ENCODE measurements at places on chromosomes 2 and 18.
A peak's percentile ranks its signal among the peaks of the same experiment; 100 is the strongest.

GRCh38 chr2:20322527-20323300 lies 27.9 kb downstream of the PUM2 start:
- DNase-seq: no peak

- no peak for DNase-seq
Measured at GRCh38 chr2:28610583-28611201, 114.8 kb downstream of the PLB1 start.

DNA sequence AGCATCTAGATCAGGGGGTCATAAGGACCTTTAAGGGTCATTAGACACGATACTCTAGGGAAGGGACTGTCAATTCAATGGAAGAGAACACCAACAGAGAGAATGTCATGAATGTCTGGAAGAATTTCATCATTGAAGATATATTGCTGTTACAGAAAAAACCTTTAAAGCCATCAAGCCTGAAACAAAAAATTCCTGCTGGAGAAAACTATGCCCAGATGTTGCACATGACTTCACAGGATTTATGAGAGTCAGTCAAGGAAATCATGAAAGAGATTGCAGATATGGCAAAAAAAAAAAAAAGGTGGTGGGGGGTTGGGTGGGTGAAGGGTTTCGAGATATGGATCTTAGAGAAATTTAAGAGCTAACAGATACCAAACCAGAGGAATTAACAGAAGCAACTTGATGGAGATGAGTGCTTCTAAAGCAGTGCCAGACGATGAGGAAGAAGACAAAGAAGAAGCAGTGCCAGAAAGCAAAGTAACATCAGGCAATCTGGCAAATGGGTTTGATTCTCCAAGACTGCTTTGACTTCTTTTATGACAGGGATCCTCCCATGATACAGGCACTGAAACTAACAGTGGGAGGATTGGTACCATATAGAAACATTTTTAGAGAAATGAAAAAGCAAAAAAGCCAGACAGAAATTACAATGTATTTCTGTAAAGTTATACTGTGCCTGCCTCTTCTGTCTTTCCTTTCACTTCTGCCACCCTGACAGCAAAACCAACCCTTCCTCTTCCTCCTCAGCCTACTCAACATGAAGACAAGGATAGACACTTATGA lies 28.5 kb downstream of the MAP4K3 start:
- DNase-seq: no peak

DNA sequence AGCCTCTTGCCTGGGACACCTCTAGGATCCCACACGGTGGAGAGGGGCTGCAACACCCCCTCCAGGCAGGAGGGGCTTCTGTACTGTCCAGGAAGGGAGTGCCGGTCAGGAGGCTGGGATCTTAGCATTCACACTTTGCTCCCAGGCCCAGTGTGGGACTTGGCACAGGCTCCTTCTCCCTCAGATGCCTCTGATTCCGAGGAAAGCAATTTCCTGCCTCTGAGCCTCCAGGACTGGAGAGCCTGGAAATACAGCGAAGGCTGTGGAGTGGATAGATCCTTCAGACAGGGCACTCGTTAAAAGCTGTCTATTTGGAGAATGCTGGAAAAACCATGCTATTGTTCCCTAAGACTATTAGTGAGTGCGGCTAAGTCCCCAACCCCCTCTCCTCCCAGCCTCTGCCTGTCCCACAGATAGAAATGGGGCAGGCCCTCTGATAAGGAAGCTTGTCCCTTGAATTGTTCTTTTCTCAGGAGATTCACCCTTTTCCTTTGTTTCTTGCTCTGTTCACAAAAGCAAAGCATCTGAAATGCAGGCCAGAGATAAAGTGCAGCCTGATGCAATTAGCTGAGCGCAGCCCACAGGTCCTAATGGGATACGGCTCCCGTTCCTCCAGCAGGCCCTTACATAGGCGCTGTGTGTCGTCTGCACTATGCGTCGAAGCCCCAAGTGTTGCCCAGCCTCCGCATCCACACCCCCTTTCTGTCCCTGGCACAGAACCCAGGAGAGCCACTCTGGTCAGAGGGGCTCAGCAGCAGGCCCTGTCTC lies 252.2 kb downstream of the KLHL29 start:
- DNase-seq: no peak

DNA sequence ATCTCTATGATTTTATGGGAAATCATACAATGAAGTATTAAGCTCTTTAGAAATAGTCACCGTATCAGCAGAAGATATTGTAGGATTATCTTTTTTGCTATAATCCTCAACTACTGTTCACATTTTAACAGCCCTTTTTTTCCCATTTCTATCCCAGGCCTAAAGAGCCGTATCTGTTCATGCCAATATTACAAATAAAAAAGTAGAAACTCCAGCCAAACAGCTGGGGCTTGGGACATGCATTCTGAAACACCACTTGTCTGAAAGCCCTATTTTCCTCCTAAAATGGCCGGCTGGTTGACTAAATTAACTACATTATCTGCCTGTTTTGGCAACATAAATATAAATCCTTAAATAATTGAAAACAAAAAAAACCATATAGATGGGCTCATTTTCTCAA lies 477.8 kb downstream of the CDH2 start:
- no peak for DNase-seq

- no peak for DNase-seq
Measured at GRCh38 chr2:119523383-119523951, 816 bp downstream of the SCTR start.

GRCh38 chr2:160910681-160911080 lies 249.5 kb upstream of the TANK start:
- DNase-seq: no peak

GRCh38 chr2:230690439-230690838 lies 22.2 kb upstream of the CAB39 start:
- DNase-seq: no peak

DNA sequence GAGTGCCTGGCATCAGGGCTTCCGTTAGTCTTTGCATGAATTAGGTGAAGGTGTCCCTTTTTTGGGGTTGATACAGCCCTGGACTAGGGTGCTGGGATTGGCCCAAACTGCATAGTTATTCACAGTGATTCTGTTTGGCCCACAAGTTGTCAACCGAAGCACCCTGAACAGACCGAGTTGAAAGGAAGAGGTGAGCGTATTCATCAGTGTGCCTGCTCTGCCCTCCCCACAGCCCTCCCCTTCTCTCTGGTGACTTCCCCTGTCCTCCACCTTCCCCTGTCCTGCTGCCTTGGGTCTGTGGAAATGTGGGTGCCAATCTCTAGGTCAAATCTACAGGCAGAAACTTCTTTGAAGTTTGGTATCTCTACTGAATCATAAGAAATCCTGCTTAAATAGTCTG lies 330.5 kb downstream of the DYSF start:
- DNase-seq: no peak

DNA sequence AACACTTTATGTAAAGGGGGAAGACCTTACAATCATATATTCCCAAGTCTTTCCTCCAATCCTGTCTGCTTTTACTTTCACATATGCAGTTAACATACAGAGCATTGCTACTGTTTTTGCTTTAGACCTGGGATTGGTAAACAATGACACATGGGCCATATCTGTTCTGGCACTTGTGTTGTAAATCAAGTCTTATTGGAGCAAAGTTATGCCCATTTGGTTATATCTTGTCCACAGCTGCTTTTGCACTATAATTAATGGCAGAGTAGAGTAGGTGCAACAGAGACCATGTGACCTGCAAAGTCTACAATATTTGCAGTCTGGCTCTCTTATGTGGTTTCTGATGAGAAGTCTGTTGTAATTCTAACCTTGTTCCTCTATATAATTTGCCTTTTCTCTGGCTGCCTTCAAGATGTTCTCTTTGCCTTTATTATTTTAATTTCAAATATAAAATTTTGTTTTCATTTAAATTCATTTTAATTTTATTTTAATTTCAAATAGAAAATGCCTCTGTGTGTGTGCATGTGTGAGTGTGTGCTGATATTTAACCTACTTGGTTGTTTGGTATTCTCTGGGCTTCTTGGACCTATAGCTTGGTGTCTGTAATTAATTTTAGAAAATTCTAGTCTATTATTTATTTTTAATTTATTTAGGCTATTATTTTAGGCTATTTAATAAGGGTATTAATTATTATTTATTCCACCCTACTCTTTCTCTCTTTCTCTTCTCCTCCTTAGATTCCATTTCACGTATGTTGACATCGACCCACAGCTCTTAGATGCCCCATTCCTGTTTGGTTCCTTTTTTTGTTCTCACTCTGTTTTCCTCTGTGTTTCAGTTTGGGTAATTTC lies 16.8 kb upstream of the LPIN1 start:
- DNase-seq: no peak

DNA sequence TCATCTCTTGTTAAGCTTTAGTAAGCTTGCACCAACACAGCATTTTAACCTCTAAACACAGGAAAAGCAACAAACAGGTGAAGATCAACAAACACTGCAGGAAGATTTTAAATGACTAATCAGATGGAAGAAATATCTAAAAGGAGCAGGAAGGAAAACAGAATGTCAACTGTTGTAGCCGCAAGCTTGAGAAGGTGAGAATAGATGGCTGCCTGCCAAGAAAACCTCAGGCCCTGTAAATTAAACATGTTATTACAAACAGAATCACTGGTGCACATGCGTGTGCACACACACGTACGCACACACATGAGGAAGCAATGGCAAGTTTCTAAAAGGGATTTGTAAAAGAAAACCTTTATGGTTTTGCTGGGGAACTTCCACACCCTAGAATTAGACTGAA lies 257.8 kb upstream of the GALNT5 start:
- no peak for DNase-seq

GRCh38 chr2:205692104-205692503 lies 9.8 kb downstream of the NRP2 start:
- no peak for DNase-seq

- no peak for DNase-seq
Measured at GRCh38 chr18:35466815-35467623, 30.7 kb downstream of the INO80C start.

DNA sequence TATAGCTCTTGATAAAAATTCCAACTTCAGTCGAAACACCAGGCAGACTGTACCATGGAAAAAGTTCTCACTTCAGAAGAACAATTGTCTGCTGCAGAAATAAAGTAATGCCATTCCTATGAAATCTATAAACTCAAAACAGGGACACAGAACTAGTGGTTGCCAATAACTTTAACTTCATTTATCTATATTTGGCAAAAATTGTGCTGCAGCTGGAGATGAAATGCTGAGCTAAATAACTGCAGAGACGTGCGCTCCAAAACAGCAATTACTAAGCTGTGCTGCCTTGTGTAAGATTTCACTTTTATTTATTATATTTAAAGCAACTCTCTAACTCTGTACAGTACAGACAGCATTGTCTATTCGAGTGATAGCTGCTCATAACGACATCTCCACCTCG lies 540.1 kb upstream of the ID2 start:
- no peak for DNase-seq

DNA sequence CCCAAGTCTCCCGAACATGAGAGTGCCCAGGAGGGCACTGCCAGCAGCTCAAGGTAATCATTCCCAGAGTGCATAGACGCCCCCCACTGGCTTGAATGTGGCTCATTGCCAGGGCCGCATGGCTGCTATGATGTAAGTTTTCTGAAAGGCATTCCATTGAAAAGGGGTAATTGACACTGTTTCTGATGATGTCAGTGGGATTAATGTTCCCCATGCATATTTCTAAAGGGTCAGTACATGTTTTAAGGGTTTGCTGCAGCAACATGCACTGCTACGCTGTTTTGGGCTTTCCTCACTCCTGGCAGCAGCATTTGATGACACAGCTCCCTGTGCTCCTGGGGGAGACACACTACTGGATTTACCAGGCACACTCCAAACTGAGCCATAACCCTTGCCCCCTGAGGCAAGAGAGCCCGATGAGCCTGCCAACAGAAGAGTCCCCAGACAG lies 36.7 kb downstream of the KIAA2012 start:
- peak; percentile 9 for DNase-seq

DNA sequence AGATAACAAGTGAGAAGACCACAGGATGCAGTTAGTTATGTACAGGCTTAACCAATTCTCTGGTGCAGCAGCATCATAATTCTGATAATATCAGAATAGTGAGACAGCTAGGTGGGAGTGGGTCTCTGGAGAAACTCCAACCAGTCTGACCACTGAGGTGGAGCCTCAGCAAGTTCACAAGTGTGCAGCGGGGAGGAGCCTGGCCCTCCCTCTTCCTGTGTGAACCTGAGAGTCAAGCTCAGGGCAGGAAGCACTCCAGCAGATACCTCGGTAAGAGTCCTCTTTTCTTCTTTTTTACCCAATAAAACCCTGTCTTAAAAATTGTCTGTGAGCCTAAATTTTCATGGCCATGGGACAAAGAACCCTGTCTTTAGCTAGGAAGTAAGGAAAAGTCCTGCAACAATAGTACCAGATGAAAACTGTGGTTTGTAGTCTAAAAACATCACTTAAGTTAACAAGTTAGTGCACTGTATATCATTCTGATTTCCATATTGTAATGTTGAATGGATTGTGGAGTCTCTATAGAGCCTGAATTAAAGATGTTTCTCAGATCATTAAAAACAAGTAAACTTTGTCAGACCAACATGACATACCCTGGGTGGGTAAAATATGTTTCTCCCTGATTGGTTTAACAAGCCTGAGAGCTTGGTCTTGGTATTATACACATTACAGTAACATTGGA lies 370.8 kb downstream of the TMEM182 start:
- no peak for DNase-seq

GRCh38 chr2:120567128-120567527 lies 168.5 kb upstream of the GLI2 start:
- no peak for DNase-seq

GRCh38 chr2:196502386-196502785 lies 137.1 kb upstream of the CCDC150 start:
- DNase-seq: no peak

DNA sequence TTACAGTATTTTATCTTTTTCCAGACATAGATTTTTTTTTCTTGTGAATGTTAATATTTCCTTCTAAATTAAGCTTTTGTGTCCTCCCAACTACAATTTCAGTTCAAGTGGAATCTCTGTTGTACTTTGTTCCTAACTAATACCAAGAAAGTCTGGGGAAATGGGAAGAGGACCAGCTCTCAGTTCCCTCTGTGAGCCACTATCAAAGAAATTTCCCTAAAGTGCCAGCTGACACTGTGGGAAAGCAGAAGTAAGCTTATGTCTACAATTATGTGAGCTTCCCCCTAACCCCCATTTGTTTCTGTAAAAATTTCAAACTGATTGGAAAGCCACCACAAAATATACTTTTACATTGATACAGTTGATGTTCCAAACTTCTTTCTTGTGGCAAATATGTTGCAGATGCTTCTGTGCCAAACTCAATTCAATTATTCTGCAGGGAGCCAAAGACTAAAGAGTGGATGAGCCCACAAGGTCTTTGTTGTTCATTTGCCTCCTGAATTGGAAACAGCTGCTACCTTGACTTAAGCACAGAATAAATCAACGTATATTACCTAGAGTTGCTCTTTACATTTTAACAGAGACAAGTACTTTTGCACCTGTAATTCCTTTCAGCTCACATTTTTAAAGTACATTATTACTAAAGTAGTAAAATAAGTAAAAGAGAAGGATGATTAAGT lies 306.6 kb downstream of the PTH2R start:
- DNase-seq: peak; percentile 1

DNA sequence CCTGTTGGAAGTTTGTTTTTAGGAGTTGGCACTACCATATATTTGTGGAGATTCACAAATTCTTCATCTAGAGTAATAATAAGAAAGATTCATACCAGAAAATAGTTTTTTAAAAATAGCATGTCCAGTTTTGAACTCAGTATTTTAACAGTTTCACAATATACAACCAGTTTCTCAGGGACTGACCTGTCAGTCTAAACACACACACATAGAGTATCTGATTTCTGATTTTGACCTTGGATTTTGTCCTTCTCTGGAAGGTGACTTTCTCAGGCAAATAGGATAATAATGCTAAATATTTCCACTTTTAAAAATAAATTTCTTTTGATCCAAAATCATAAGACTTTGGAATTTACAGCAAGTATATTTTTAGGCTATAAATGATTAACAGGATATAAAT lies 32.0 kb downstream of the MFSD6 start:
- no peak for DNase-seq
